ENCODE measurements at places on chromosomes 2 and 18.
A peak's percentile ranks its signal among the peaks of the same experiment; 100 is the strongest.

- peak; percentile 79 for DNase-seq
Observed at GRCh38 chr2:5409898-5410381, 282.2 kb upstream of the SOX11 start.

DNA sequence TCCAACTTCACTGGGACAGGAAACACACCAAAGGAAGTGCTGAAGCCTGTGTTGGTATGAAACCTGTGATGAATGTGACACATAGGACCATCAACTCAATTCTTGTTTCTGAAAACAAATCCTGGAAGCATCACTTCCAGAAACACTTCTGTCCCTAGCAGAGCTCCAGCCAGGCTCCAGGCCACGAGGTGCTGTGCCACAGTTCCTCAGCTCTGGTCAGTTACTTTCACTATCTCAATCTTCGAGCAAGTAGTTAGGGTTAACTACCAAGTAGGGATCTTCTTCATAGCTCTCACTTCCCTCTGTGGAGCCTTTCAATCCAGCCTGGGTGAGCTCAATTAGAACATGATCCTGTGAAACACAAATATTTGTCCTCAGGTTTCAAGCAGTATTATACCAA lies 3.6 kb upstream of the LCT start:
- DNase-seq: no peak

GRCh38 chr2:188963741-188964140 lies 10.4 kb upstream of the COL3A1 start:
- DNase-seq: no peak

DNA sequence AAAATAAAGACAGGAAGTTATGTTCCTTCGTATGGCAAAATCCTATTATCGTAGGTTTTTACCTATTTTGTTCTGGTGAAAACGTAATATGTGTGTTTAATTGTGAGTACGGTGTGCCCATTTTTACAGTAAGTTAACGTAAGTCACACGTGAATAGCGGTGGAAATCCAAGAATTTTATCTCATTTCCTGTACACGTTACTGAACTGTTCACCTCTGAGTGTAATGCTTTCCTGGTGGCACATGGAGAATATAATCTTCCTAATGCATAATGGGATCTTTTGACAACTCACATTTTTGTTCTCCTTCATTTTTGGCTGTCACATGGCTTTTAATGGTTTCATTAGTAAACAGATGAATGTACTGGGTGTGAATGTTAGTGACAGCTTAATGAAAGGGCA lies 28.2 kb downstream of the BCL2L11 start:
- DNase-seq: no peak

DNA sequence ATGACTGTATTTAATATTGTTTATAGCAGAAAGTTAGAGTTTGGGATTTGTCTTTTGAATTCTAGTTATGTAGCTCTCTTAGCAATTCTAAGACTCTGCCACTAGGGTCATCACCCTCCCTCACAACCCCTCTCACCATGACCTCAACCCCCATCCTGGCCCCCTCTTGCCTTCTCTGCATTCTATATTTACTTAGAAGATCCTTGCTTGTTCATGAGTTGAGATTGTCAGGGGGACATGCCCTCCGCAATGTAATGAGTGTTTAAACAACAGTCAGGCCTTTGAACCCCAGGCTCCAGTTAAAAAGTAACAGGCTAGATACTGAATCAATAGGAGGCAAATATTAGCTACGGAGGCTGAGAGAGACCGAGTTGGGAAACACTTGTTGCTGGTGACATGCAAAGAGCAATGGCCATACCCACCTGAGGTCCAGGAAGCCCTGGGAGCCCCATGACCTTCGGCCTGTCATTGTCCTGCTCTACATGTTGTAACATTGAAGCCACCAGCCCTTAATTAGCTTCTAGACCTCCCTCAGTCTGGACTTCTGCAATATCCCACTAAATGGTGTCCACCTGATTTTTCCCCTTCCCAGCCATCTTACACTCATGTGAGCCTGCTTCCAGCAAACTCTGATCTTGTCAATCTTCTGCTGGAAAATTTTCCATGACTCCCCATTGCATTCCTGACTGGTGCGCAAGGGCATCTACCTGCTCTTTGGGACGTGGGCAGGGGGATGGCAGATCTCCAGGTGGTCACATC lies 221.1 kb downstream of the ALPK2 start:
- no peak for DNase-seq

DNA sequence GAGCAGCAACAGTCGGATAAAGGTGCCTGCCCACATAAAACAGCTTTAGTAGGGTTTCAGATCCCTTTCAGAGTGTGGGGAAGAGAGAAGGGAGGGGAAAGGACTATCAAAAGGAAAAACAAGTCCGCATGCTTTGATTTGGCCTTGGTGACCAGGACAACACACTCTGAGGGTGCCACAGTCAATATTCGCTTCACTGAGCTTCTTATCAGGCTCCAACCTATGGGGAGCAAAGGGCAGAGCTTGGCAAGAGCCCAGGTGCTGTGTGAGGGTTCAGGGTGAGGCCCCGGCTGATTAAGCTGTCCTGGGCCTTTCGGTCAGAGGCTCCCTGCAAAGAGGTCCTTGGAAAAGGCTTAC lies 237.4 kb upstream of the SMAD2 start:
- DNase-seq: no peak

Data from NCI-H510A (cell line).